SK-MEL-5 (cell line): ENCODE measurements at places on chromosomes 5 and 9. TPM values are rescaled to one million over a fixed set of nuclear protein-coding genes. Genes with fewer than 3 reads are reported as not detected.

The TRIM41 gene
- total RNA-seq = 14.4 and 17.9 TPM in 2 replicates

GRCh38 chr5:114387433-114387832, 25.6 kb downstream of the KCNN2 start:
- peak; percentile 98 for DNase-seq

DNA sequence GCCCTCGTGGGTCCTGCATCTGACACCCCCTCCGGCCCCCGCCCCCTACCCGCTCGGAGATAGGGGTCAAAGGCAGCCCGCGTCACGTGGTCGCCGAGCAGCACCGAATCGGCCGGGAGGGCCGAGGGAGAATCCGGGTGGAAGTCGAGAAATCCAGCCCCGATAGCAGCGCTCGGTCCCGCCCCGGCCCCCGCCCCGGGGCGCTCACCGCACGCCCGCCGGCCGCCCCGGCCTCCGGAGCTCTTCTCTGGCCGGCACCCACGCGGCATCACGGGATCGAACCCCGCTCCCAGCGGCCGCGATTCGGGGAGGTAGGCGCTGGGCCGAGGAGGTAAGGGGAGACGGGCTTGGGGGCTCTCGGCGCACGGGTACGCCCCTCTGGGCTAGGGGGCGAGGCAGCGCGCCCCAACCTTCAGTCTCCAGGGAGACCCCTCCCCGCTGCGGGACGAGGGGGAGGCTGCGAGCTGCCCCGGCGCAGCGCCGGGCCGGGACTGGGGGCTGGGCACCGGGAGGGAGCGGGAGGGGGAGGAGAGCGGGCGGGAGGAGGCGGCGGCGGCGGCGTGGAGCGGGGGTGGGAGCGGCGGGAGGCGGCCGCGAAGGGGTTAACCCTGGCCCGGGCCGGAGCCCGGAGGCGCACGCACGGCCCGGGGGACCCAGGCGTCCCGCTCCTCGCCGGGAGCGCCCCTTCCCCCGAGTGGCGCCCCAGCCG, 22.1 kb upstream of the NDST1 start:
- DNase-seq = peak; percentile 22

The BTNL9 gene
- total RNA-seq = 0.16 and 0.48 TPM in 2 replicates

DNA sequence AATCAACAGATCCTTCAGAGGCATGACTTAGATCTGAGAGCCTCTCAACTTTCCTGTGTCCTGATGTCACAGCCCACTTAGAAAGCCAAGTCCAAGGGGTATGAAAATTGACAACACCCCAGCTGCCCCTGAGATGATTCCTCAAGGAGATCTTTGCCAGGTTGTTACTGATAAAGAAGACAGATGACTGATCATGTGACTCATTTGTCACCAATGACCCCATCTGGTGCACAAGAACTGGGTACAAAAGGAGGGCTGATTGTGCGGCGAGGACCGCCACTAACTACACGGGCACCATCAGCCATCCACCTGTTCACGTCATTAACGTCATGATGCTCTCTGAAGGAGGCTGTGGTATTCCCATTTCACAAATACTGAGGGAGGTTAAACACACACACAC, 583.2 kb upstream of the KLF4 start:
- no peak for DNase-seq

GRCh38 chr5:53239301-53239990, 129.9 kb upstream of the MOCS2 start:
- DNase-seq = no peak

- peak; percentile 42 for DNase-seq
Measured at GRCh38 chr9:4666042-4666699, at the start of gene SPATA6L. Gene SPATA6L, minus strand, starts transcription at chr9:4666480. Its CDS starts 230 bp downstream, at chr9:4666250.

- peak; percentile 73 for DNase-seq
Measured at GRCh38 chr5:120405286-120405864, 58.7 kb upstream of the PRR16 start.

The FAM221B gene
- not detected in 2 replicates for total RNA-seq

DNA sequence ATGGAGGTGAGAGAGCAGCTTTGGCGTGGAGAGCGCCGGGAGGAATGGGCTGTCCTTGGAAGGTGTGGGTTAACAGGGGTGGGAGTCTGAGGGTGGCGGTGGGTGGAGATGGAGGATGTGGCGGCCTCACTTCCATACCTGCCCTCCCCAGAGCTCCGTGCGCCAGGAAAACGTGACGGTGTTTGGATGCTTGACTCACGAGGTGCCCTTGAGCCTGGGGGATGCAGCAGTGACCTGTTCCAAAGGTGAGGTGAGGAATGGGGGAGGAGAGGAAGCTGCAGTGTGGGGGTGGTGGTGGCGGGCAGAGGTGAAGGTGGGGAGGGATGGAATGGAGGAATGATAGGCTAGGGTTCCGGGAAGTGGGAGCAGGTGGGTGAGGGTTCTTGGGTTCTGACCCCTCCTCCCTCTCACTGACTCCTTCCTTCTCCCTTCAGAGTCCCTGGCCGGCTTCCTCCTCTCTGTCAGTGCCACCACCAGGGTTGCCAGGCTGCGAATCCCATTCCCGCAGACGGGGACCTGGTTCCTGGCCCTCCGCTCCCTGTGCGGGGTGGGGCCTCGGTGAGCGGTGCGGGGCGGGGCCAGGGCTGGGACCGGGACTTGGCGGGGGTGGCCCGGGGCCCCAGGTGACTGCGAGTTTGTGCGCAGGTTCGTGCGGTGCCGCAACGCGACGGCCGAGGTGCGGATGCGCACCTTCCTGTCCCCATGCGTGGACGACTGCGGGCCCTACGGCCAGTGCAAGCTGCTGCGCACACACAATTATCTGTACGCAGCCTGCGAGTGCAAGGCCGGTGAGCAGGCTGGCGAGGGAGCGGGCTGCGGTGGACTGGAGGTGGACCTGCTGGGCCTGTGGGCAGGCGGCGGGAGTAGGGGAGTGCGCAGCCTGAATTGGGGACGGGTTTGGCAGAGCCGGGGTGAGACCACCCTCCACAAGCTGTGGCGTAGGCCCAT, 17.1 kb downstream of the TMEM8B start:
- no peak for DNase-seq

The PTGES gene
- total RNA-seq = 4.8 and 5.1 TPM in 2 replicates

GRCh38 chr5:132556763-132557477, at the start of gene RAD50:
Gene RAD50, plus strand, starts transcription at chr5:132556977. Its CDS starts 348 bp downstream, at chr5:132557325.
- peak; percentile 92 for DNase-seq
